CMK (cell line): ENCODE measurements at places on chromosomes 6 and 20.

GRCh38 chr6:100877851-100878250 lies 3.3 kb downstream of the ASCC3 start:
- DNase-seq: no peak

DNA sequence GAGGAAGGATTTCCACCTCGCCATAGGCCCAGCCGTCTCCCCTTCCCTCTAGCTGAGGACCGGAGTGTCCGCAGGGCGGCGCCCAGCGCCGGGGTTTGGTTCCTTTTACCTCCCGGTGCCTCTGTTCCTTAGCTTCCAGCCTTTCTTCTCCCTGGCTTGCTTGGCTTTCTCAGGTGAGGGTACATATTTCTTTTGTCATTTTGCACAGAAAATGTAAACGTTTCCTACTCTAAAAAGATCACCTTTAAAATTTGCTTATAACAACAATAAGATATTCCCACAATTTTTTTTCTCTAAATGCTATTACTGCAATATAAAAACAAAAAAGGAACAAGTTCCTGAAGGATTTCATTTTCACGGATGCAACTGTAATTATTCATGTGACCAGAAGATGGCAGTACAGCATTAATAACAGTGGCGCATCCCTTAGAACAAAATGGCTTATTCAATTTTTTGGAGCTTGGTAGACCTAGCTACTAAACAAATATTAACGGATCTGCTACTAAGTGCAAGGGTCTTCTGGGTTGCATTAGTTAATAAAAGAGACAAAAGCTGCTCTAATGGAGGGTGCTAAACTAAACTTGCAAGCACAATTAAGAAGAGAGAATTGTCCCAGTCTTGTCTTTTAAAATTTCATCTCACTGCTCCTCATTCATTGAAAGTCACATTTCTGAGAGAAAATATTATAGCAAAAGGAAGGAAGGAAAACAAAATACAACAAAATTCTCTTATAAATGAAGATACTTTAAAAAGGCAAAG lies 172.9 kb downstream of the ADGRG6 start:
- DNase-seq: no peak

GRCh38 chr6:89643406-89643805 lies 4.9 kb upstream of the LYRM2 start:
- DNase-seq: no peak

GRCh38 chr6:150302520-150303176 lies 66.2 kb upstream of the IYD start:
- DNase-seq: no peak

GRCh38 chr6:13096084-13096483 lies 232.3 kb downstream of the TBC1D7 start:
- DNase-seq: no peak

DNA sequence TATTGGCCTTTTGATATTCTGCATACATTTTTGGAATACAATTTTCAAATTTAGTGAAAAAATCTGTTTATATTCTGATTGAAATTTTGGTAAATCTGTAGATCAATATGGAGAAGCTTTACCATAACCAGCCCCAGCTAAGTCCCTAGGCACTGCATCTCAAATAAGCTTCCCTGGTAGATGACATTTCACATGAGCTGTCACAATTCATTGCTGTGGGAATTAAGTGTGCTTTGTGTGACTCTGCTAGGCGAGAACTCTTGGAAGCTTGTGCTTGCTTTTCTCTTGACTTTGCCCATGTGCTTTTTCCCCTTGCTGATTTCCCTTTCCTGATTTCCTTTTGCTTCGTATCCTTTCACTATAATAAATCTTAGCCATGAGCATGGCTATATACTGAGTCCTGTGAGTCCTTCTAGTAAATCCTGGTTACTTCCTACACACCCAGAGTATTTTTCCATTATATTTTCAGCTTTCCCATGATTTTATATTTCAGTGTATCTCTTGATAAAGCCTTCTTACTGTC lies 166.5 kb upstream of the MMS22L start:
- DNase-seq: no peak

DNA sequence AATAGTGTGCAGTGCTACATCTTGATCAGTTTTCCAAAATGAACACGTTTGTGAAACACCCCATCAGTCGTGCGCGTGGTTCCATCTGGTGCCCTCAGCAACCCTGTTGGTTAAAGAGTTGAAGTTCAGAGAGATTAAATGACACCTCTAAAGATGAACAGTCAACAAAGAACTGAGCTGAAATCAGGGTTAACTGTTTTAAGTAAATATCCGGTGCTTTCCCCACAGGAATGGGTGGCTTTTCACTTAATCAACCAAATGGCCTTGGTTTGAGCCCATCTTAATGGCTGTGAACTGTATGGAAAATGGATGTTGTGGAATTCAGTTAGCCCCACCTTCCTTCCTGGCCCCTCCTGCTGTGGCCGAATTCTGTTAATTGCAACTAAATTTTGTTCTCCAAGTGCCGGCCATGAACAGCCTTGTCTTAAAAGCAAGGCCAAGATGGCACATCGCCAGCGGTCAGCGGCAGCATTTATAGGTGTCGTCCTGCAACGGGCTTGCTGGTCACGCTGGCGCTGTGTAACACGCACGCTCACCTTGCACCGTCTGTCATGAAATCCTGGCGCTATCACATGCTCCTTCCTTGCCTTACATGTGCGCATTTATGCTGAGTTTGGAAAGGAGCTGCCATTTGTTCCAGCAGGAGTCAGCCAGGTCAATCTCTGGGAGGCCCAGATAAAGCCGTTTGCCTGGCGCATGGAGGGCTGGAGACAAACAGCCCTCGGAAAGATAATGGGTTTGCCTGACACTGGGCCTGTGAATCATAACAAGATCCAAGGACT lies 164.5 kb downstream of the ERMARD start:
- no peak for DNase-seq

- DNase-seq: no peak
These were observed 152.5 kb downstream of the SLC22A3 start for GRCh38 chr6:160500639-160501038.

GRCh38 chr20:20439602-20440190 lies 71.8 kb downstream of the INSM1 start:
- DNase-seq: no peak
